ENCODE measurements at places on chromosomes 4 and X. TPM values are rescaled to one million over a fixed set of nuclear protein-coding genes. Genes with fewer than 3 reads are reported as not detected.

The UBL4A gene
- 25.8 TPM for total RNA-seq

The FDCSP gene
- total RNA-seq, result not detected

The CXCL10 gene
- 12.9 TPM for total RNA-seq

The NXF2B gene
- not detected for total RNA-seq

The REPS2 gene
- total RNA-seq, result 1.2 TPM

The PFKFB1 gene
- total RNA-seq, result not detected

The PITX2 gene
- total RNA-seq, result 4.2 TPM

The ZAR1 gene
- total RNA-seq, result not detected

The ALG13 gene
- 31.0 TPM for total RNA-seq

The TREX2 gene
- total RNA-seq, result 0.36 TPM
